ENCODE measurements at places on chromosomes 7 and 10. TPM values are rescaled to one million over a fixed set of nuclear protein-coding genes. Genes with fewer than 3 reads are reported as not detected.
A peak's percentile ranks its signal among the peaks of the same experiment; 100 is the strongest.

- no peak for ATAC-seq
These were observed 553.0 kb downstream of the KCNMA1 start for GRCh38 chr10:77084431-77085144.

Gene ADAP1
- 1.5 TPM for total RNA-seq

GRCh38 chr7:99131290-99131689 lies 12.6 kb downstream of the SMURF1 start:
- no peak for ATAC-seq

DNA sequence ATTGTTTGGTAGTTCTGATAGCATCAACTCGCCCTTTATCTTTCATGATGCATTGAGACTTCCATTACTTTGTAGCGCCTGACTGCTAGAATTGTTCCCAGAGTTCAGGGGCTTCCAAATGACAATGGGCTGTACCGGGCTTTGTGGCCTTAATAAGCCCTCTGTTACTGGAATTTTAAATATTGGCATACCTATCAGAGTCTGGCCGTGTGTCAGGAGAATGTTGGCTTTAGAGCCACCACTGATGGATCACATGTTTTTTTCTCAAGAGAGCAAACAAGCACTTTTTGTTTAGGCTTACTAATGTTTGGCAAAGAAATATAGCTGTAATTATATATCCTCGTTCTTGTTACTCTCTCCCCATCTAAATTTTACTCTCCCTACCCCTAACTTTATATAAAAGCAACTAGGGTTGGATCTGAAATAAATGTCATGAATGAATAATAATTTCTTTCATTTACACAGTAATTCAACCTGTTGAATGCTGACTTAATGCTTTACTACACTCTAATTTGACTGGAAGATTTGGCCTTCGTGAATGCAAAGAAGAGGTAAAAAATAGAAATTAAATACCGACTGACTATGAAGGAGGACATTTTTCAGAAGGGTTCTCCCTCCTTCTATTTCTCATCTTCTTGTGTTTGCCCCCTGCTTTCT lies 396.7 kb downstream of the AUTS2 start:
- no peak for ATAC-seq

- ATAC-seq: no peak
These were observed 151.5 kb downstream of the TEX36 start for GRCh38 chr10:125531465-125531864.

Gene NET1
- total RNA-seq: 56.7 TPM

Gene ARMC10
- 25.1 TPM for total RNA-seq

- peak; percentile 35 for ATAC-seq
These were observed 16.4 kb upstream of the FOXK1 start for GRCh38 chr7:4665661-4666060.

- ATAC-seq: no peak
These were observed 190.4 kb downstream of the HDAC9 start for GRCh38 chr7:18685971-18686370.

GRCh38 chr10:65670087-65670486 lies 1255.7 kb upstream of the LRRTM3 start:
- ATAC-seq: no peak

Gene SLC13A4
- total RNA-seq: 3.3 TPM

DNA sequence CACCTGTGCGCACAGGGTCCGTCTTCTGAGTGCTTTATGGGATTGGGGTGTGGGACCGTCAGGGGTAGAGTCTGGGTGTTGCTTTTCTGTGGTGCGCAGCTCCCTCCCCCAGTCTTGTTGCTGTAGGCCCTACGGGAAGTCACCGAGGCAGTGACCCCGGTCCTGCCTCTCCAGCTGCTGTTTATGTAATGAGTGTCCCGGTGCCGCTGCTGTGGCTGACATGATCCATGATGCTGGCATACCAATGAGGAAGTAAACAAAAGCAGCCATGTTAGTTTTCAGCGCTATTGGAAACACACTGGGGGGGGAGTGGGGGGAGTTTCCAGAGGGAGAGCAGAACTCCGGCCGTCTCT lies 1.1 kb downstream of the TRIM8 start:
- ATAC-seq: peak; percentile 0

DNA sequence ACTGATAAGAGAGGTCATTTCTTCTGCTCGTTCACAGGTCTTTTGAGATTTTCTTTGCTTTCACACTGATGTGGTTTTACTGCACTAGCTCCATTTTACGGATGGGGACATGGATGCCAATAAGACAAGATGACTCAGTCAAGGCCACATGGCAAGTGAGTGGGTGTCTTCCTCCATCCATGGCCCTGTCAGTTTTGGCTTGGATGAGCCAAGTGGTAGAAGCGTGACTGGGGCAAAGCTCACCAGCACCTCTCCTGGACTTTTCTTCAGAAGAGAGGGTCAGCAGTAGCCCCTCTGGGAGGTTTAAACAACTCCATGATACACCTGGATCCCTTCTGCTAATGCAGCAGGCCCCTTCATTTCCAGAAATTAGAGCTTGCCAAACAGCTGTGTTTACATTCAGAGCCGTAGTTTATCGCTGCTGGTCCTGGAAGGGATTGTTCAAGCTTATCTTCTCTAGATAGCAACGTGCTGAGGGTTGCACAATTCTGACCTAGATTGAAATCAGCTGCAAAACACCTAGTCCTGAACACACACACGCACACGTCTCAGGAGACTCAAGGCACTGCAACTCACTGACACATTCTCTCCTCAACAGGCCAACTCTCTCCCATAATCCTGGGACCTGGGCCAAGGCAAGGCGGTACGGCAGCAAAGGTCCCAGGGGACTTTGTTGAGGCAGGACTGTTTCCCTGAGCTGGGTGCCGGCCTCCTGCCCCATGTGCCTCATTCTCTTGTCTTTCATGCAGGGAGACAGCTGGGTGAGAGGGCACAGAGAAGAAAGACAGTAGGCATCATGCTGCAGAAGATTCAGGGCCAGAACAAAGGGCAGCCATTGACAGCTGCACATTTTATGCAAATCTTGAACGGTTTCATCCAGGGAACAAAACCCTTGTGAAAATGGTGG lies 14.2 kb upstream of the PDCD4 start:
- ATAC-seq: peak; percentile 71

GRCh38 chr7:11779864-11780674 lies 51.9 kb downstream of the THSD7A start:
- peak; percentile 67 for ATAC-seq

Gene RNF133
- total RNA-seq: 0.76 TPM

Gene PALD1
- 1.5 TPM for total RNA-seq

GRCh38 chr10:101495324-101495925 lies 92.6 kb downstream of the POLL start:
- ATAC-seq: peak; percentile 80

- no peak for ATAC-seq
These were observed 325.8 kb upstream of the MGMT start for GRCh38 chr10:129140921-129141885.

GRCh38 chr7:4775848-4776623 lies 613 bp downstream of the AP5Z1 start:
- no peak for ATAC-seq

DNA sequence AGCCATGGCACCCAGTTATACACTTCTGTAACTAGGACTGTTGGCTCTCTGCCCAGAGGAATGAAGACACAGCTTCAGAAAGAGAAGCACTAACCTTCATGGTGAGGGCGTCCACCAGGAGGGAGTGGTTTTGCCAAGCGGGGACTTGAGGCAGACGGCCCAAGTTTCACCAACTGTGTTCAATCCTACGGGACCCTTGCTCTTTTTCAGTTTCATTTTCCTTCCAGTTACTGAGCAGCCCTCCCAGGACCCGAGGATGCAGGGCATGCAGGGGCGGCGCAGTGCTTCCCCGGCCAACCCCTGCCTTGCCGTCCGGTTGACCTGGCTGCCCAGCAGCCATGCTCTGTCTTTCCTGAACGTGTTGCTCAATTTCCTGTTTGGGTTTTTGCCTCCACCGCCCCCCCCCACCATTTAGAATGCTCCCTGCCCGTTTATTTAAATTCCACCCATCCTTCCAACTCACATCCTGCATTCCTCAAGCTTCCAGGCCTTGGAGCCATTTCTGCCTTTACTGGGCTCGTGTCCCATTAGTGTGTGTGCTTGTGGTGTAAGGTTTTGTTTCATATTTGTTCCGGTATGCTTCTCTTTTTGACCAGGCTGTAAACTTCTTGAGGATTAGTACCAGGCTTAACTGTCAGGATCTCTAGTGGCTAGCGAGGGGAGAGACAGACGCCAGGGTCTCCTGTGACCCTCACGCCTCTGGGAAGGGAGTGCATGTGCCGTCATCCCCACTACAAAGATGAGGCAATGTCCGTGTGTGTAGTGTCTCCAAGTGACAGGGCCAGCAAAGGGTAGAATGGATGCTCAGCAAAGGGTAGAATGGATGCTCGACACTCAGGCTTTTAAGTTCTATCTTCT lies 31.6 kb downstream of the IL15RA start:
- no peak for ATAC-seq

DNA sequence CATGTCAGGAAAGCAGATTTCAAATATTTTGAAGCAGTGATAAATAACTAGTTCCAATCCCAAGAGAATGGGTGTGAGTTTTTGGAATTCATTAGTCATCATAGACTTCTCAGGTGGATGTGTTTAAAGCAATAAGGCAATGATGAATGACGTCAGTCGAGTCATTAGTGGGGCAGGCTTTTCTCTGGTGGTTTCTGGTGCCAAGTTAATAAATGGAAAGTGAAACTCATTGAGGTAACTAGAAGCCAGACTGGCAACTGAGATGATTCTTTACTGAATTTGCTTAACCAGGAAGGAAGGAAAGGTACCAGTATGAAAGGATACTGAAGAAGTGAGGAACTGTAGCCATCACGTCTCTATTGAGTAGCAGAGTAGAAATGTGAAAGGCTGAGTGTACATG lies 311.0 kb downstream of the GPAM start:
- no peak for ATAC-seq

Gene VWC2
- 0.35 TPM for total RNA-seq

Gene TAC1
- total RNA-seq: 7.0 TPM

DNA sequence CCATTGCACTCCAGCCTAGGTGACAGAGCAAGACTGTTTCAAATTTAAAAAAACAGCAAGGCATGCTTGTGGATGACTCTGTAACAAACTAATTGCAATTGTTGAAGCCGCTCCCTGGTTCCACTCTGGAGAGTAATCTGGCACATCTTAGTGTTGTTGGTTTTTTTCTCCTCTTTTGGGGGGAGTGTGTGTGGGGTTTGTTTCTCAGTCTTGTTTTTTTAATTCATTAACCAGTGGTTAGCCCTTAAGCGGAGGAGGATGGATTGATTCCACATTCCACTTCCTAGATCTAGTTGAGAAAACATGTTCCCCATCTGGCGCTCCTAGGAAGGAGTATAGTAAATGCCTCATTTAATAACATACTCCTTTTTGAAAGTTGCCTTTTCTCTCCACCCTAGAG lies 8.6 kb upstream of the ZNF713 start:
- ATAC-seq: no peak

GRCh38 chr7:26964156-26964808 lies 99.9 kb upstream of the SKAP2 start:
- no peak for ATAC-seq

DNA sequence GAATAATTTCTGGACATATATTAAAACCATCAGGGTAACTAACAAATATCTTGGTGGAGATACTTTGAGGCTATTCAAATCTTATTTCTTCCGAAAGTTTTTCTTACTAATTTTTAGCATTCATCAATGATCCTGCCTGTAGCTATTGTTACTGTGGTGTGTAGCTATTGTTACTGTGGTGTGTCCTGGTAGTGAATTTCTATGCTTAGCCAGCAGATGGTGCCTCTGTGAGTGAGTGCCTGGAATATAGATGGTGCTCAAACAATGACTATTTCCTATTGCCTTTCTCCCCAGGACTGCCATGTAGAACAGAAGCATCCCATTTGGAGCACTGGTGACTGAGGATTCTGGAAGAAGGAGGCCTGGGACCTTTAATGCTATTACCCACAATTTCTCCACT lies 245.7 kb downstream of the CCSER2 start:
- no peak for ATAC-seq

- ATAC-seq: peak; percentile 80
These were observed 128.5 kb downstream of the MAD1L1 start for GRCh38 chr7:2104107-2104710.

DNA sequence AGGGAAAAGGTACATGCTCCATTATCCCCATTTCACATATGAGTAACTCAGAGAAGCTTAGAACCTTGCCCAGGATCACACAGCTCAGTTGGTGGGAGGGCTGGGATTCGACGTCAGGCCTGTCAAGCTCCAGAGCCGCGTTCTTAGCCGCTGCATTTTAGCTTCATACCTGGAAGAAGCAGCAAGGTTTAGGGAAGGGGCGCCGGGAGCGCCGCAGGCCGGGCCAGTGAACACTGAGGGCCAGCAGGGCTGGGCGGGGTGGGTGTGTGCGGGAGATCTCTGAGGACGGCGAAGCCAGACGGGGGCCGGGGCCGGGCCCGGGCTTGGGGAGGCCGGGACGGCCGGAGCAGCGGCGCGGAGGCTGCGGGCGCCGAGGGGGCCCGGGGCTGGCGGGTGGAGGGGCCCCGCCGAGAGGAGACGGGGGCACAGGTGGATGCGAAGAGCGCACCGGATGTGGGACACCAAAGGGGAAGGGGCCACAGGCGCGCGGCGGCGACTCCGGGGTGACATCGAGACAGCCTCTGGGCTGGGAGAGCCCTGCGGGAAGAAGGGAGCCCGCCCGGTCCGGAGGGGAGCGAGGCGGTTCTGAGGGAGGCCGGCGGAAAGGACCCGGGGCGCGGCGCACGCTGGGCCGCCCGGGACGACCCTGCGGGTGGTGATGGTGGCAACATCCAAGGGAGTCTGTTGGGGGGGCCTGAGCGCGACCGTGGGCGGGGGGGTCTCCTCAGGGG lies 498 bp downstream of the NDST2 start:
- peak; percentile 56 for ATAC-seq

DNA sequence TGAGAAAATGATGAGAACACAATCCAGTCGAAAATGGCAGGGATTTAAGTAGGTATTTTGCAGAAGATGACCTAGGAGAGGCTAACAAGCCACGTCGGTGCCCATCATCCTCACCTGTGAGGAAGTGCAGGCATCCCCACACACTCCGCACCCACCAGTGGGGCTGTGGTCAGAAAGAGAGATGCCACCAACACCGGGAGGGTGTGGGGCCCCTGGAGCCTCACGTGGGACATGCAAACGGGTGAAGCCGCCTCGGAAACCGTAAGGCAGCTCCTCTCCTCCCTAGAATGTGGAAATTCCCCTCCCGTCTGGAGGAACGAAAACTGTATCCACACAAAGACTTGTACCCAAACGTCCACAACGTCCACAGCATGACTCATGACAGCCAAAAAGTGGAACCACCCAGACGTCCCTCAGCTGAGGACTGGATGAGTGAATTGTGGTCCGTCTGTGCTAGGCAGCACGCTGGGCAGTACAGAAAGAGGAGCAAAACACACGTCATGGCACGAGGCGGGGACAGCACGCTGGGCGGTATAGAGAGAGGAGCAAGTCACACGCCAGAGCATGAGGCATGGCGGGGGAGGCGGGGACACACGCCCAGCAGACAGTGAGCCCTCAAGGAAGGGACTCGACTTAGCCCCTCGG lies 246.0 kb downstream of the ELFN1 start:
- no peak for ATAC-seq

DNA sequence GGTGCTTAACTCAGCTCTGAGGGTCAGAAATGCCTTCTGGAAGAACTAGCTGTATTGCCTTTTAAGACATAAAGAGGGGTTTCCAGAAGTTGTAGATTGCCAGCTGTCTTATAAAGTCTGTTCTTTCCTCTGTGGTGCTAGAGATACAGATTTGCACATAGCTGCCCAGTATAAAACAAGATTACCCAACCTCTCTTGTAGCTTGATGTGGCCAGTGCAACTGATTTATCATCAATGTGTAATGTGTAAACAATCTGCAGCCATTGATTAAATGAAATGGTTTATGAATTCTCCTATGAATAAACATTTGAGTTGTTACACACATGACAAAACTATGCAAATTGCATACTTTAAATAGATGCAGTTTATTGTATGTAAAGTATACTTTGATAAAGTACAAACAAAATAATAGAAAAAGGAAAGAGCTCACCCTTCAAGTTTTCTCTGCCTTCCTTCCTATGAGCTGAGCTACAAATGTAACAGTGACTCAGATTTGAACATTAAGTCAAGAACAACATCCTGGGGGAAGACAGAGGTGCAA lies 195.2 kb downstream of the TMEM26 start:
- no peak for ATAC-seq
